ENCODE measurements at places on chromosomes 7 and 10. TPM values are rescaled to one million over a fixed set of nuclear protein-coding genes. Genes with fewer than 3 reads are reported as not detected.

Gene ANLN
- total RNA-seq = 1.6 TPM

Gene SPDYE11
- not detected for total RNA-seq

Gene PLPP4
- total RNA-seq = not detected

Gene PRDX3
- 61.7 TPM for total RNA-seq

Gene NCF1
- total RNA-seq = 1.6 TPM

Gene C10orf62
- not detected for total RNA-seq

Gene NUTM2D
- 6.5 TPM for total RNA-seq

Gene TMEM229A
- total RNA-seq = not detected

Gene LZTS2
- total RNA-seq = 38.4 TPM

Gene DEPP1
- 230 TPM for total RNA-seq

Gene CTAGE6
- total RNA-seq = 0.26 TPM

All from body of pancreas (tissue), 4 donors.